ENCODE measurements at places on chromosomes 4 and X. TPM values are rescaled to one million over a fixed set of nuclear protein-coding genes. Genes with fewer than 3 reads are reported as not detected.

- DNase-seq: no peak
Observed at GRCh38 chr4:141646969-141647368, 10.6 kb downstream of the IL15 start.

The UGT2A3 gene
- not detected for total RNA-seq

The ZDHHC9 gene
- 13.8 TPM for total RNA-seq

The ARR3 gene
- total RNA-seq: not detected

DNA sequence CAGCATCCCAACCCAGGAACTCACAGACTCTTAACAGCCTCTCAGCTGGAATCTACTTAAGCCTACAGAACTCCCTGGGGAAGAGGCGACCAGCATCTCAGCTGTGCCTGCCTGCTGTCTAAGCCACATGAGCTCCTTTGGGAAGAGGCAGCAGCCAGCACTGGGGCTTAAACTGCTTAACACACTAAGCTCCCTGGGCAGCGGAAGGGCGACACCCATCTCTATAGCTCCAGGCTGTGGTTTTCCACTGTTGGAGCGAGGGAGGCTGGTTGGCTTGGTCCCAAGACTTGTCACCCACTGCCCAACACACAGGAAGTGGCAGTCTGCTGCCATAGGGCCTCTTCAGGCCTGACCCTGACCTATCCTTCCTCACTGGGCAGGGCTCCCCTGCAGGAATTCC, 1544.1 kb upstream of the ADGRL3 start:
- no peak for DNase-seq

GRCh38 chr4:57911203-57911602, 801.0 kb upstream of the IGFBP7 start:
- DNase-seq: no peak

The GPC3 gene
- 2.7 TPM for total RNA-seq
